ENCODE measurements at places on chromosomes 5 and 9.

DNA sequence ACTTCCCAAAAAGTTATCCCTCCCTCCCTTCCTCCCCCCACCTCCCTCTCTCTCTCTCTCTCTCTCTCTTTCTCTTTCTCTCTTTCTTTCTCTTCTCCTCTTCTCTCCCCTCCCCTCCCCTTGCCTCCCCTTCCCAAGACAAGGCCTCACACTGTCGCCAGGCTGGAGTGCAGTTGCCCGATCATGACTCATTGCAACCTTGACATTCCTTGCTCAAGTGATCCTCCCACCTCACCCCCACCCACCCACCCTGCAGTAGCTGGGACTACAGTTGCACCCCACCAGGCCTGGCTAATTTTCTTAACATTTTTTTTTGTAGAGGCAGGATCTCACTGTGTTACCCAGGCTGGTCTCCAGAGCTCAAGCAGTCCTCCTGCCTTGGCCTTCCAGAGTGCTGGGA lies 32.8 kb downstream of the VPS13A start:
- no peak for DNase-seq

DNA sequence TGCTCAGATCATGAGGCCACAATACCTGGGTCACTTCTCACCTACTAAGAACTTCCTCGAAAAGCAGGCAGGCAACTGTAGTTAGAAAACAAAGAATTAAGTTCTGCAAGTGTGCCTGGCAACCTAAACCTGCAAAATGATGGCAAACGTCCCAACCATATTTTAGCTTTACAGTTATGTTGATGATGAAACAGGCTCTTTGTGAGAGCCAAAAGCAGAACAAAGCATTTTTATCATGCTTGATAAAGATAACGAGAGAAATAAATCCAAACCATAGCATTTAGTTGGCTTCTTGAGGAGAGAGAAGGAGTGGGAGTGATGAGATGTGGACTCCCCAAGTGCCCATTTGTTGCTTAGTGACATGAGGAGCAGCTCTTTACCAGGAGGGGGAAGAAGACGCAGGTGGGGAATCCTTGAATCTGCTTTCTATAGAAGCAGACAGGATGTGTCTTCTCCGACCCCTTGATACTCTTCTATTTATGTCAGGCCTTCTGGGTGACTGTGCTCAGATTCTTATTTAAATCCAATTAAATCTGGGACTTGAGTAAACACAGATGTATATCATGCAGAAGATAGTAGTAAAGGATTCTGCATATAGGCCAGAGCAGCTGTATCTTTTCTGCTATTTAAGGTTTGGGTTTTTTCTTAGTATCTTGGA lies 221.2 kb downstream of the TMEM167A start:
- DNase-seq, result no peak

DNA sequence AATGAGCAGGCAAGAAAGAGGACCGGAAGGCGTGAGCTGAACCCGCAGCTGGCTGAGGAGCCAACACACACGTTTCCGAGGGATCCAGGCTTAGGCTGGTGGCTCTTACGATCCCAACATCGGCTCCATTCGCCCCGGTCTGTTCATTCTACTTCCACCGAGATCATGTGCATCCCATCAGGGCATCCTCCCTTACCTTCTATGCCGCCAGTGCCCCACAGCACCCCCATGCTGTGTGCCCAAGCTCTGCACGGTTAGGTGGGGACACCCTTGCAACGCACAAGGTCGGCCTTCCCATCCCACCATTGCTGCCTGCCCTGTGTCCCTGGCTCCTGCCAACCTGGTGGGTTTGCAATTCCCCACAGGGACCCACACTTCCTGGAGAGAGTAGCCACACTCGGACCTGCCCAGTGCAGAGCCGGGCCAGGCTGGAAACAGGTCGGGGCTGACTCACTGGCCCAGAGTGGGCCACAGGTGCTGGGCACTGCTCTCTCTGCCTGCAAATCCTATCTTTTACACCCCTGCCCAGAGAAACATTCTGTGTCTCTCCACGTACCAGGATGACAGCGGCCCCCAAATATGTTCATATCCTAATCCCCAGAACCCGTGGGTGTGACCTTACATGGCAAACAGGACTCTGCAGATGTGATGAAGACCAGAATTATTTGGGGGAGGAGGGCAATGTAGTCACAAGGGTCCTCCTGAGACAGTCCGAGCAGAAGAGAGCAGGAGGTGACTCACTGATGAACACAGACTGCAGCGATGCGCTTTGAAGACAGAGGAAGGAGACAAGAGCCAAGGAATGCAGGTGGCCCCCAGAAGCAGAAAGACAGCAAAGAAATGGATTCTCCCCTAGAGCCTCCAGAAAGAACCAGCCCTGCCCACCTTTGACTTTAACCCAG lies 182.2 kb downstream of the AUH start:
- peak; percentile 20 for DNase-seq

DNA sequence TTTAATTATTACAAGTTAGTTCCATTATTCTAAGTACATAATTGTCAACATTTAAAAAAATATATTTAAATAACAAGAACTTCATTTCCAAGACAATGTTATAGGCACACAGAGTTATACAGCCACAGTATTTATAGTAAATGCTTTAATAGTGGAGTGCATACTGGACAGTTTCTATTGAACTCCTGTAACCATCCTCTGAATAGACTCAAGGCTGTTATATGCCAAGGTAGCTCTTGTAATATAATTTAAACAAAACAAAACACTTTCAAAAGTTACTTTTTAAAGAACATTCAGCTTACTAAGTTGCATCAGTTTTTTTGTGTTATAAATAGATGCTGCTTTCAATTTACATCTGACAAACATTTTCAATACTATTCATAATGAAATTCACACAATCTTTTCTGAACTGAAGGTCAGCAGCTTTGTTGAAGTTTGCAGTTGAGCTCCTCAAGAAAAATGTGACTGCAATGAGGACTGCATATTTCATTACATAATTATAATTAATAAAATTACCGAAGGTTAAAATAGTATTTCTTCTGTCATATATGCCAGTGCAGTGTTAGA lies 549.9 kb upstream of the CYLC2 start:
- DNase-seq, result no peak

DNA sequence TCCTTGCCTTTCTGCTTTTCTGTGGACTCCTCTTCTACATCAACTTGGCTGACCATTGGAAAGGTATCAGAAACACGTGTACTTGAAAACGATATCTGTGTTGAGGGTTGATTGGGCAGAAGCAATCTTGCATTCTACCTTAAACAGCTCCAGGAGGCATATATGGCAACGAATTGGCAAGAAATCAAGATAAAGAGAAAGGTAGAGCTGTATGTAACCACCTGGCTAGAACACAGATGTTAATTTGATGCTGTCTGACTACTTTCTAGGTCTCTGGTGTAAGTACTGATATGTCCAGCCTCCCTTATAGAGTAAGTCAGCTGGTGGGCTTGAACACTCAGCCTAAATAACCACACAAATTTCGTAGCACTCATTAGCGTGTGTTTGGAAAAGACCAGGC lies 1.3 kb downstream of the MAN1B1 start:
- no peak for DNase-seq

DNA sequence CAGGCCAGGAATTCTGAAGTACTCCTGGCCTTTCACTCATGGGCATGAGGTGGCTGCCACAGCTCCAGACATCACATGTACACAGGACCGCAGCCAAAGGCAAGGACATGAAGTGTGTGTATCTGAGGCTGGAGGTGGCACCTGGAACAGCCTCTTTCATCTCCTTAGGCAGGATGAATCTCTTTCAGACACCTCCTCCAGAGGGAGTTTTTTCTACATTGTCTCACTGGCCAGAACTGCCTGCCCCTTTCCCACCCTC lies 142.8 kb downstream of the BARX1 start:
- no peak for DNase-seq

GRCh38 chr9:69715096-69715495 lies 42.9 kb upstream of the APBA1 start:
- no peak for DNase-seq

DNA sequence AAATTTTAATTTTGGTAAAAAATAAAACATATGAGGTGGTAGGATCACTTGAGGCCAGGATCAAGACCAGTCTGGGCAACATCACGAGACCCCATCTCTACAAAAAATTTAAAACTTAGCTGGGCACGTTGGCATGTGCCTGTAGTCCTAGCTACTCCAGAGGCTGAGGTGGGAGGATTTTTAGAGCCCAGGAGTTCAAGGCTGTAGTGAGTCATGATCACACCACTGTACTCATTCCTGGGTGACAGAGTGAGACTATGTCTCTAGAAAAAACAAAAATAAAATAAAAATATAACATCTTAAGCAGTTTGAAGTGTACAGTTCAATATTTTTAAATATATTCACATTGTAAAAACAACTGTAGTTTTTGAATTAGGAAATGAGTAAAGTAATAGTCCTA lies 108.3 kb downstream of the SMIM15 start:
- no peak for DNase-seq

DNA sequence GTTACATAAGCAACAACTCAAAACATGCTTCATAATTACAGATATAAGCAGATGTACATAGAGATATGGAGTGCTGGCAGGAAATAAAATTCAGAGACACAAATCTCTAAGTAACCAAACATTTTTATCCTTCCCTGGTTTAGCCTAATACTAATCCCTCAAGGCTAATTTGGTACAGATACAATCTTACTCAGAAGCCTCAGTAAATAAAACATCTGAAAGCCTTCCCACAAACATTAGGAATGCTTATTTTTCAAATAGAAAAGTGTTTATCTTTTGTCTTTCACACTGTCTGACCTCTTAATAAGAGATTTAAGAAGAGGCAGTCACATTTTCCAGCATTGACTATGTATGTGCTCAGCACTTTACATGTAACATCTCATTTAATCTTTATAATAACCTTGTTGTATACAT lies 399.4 kb downstream of the ARRDC3 start:
- no peak for DNase-seq

- DNase-seq, result no peak
Measured at GRCh38 chr5:173764332-173765028, 123.7 kb upstream of the CPEB4 start.

DNA sequence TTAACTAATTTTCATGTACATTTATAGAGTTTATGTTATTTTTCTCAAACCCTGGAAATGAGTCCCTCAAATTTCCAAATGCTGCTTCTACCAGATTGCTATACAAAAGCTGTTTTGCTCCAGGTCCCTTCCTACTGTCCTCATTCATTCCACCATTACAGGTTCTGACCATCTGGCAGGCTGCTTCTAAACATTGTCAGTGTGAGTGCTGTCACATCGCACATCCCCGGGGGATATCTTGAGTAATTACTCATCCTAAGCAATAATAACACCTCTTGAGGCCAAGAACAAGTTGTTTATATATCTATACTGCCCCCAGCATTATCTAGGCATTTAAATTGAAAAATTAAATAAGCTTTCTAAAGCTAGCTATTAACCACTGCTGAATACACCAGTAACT lies 1675.3 kb upstream of the CDH6 start:
- no peak for DNase-seq

DNA sequence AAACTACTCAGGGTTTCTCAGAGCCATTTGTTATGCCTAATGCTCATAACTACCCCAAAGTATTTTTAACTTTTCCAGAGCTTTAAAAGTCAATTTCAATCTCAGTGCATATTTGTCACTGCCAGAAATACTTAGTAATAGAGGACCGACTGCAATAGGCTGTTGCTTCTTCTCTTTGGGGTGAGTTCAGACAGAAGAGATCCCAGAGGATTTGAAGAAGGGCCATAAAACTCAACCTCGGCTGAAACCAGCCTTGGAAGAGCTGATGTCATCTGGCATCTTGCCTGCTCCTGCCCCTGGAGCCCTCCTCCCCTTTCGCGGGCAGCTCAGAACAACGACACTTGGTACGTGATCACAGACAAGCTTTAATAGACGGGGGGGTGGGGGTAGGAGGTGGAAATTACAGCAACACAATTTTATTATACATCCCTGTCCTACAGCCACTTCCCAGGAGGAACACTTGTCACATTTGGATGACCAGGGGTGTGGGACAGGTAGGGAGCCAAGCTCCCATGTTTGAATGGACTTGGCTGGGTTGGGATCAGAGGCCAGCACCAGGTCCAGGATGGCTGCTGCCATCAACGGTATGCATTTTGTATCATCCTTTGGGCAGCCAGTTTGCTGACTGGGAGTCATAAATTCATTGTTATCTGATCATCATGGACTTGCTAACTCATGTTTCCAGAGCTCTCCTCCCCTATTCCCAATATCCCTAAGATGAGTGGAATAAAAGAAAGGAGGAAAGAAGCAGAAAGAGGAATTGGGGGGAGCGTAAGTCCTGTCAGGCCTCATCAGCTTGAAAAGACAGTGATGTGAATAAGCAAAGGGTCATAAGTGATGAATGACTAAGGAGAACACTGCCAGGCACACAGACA lies 186.6 kb upstream of the PANK3 start:
- DNase-seq, result no peak

- no peak for DNase-seq
Measured at GRCh38 chr9:10226996-10227395, 385.8 kb downstream of the PTPRD start.

DNA sequence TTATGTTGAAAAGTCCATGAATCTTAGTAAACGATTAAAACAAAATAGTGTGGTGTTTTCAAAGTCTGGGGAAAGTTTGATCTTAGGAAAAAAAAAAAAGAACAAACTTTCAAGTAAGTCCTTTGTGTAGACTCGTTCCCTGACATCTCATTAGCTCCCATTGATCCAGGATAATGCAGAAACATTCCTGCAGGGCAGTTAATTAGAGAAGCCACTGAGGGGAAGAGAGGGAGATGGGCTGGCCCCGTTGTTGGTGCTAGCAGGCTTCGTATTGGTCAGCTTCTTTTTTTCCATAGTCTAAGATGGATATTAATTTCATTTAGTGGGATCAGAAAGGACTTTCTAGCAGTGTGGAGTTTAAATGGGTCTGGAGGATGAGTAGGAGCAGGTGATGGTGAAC lies 340.2 kb downstream of the DRD1 start:
- DNase-seq, result no peak

DNA sequence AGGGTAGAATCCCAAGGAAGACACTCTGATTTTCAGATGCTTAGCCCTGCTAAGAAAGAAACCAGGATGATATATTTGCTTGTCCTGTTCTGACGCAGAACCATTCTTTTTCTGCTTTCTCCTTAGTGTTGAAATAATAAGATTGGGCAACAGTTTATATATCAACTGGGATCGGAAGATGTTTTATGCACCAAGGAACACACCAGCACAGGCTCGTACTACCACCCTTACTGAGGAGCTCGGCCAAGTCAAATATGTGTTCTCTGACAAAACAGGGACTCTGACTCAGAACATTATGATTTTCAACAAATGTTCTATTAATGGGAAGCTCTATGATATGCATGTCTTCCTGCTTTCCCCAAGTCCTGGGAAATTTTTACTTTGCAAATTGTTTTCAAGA lies 19.0 kb upstream of the RUSC2 start:
- DNase-seq, result no peak

GRCh38 chr5:15579193-15579990 lies 79.4 kb downstream of the FBXL7 start:
- DNase-seq, result no peak
